ENCODE measurements at places on chromosomes 7 and 10.

- DNase-seq, result no peak
These were observed 101.5 kb upstream of the PODXL start for GRCh38 chr7:131657881-131658280.

- DNase-seq, result no peak
These were observed 645.2 kb upstream of the IGFBP3 start for GRCh38 chr7:46566097-46566774.

- peak; percentile 62 for DNase-seq
These were observed 146.0 kb downstream of the TNS3 start for GRCh38 chr7:47435889-47436312.

- DNase-seq, result no peak
These were observed 336.3 kb downstream of the GRID1 start for GRCh38 chr10:86030312-86030711.

DNA sequence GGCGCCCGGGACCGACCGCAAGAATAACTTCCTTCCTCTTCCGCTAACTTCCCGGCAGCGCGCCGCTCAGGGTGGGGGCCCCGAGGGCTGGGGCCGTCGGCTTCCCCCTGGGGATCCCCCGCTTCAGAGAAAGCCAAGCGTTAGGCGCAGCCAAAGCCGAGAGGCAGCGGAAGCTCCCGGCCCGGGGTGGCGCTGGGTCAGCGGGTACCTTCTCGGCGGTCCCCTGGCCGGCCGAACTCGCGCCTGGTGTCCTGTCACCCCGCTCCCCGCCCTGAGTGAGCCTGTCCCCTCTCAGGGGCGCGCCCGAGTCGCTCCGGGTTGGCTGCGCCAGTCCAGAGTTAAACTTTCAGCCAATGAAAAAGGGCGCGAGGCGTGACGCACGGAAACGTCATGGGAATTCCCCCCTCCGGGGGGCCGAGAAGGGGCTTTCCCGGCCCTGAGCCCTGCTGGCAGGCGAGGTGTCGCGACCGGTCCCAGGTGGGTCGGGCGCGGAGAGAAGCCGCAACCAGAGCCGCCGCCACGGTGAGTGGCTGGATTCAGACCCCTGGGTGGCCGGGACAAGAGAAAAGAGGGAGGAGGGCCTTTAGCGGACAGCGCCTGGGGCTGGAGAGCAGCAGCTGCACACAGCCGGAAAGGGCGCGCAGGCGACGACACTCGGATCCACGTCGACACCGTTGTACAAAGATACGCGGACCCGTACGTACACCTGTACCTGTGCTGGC is 1.3 kb upstream of the NFKB2 start:
- peak; percentile 49 for DNase-seq

DNA sequence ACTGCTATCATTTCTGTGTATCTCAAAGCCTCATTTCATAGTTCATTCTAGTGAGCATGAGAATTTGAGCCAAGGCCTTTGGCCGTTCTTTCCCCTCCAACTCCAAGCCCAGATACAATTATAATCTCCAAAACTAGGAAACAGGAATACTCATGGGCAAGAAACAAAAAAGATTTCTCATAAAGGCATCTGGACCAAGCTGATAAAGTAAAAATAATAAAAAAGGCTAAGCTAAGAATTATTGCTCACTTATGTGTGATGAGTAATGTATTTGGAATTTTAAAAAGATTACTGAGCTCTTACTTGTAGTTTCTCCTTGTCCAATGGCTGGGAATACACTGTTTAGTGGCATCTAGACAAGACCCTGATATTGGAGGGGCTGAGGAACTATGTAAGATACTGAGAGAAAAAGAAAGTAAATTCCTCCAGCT is 196.4 kb upstream of the POM121L12 start:
- DNase-seq, result no peak

DNA sequence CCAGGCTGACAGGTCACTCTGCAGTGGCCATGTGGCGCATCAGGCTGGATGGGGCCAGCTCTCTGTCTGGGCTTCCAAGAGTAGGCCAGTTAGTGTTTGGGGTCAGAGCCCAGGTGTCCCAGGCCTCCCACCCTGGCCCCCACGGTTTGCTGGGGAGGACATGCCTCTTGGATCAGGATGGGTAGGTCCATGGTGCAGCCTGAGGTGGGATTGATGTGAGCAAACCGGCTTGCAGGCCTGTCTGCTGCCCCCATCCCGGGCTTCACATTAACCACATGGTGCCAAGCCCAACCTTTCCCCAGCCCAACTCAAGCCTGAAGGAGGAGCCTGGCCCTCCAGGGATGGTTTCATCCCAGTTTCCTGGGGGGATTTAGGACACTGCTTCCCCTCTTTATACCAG is 39.2 kb downstream of the LDB3 start:
- no peak for DNase-seq

DNA sequence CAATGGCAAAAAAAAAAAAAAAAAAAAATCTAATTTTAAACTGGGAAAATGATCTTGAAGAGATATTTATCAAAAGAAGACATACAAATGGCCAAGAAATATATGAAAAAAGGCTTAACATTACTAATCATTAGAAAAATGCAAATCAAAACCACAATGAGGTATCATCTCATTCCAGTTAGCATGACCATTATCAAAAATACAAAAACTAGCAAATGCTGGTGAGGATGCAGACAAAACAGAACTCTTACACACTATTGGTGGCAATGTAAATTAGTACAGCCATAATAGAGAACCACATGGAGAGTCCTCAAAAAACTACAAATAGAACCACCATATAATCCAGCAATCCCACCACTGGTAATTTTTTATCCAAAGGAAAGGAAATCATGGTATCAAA is 489.6 kb downstream of the TNS3 start:
- DNase-seq, result no peak

DNA sequence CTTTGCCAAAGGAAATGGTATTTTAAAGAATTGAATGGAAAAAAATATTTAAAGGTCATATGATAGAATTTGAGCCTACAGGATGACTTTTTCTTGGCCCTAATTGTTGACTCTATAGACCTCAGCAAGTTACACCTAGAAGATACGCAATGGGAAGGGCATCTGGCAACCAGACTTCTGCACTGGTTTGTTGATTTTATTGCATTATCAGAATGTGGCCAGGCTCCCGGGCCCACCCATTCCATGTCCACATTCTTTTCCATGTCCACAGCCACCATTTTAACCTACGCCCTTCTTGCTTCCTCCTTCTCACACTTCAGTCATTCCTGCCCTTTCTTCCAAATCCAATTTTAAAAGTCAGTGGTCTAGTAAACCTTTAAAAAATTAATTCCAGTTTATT is 738.4 kb downstream of the SUGCT start:
- no peak for DNase-seq

DNA sequence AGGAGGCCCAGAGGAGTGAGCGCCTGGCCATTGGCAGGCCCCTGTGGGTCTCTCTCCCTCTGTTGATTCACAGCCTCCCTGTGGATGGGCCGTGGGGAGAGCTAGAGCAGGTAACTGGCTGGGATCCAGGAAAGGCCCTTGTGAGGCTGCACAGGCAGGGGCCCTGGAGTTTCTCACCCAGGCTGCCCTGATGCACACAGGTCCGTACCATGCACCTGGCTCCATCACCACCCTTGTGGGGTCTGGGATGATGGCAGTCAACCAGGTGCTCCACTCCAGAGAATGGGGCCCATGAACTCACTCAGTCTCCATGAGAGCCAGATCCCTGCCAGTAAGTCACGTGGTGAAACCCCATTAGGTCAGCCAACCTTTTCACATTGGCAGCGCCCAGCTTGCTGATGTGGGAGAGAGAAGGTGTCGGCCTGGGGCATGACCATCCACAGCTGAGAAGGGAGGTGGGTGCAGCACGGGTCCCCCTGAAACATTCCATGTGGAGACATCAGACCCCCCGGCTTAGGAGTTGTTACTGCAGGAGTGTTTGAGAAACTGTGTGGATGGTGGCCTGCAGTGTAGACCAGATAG is 320.8 kb downstream of the ADARB2 start:
- no peak for DNase-seq

DNA sequence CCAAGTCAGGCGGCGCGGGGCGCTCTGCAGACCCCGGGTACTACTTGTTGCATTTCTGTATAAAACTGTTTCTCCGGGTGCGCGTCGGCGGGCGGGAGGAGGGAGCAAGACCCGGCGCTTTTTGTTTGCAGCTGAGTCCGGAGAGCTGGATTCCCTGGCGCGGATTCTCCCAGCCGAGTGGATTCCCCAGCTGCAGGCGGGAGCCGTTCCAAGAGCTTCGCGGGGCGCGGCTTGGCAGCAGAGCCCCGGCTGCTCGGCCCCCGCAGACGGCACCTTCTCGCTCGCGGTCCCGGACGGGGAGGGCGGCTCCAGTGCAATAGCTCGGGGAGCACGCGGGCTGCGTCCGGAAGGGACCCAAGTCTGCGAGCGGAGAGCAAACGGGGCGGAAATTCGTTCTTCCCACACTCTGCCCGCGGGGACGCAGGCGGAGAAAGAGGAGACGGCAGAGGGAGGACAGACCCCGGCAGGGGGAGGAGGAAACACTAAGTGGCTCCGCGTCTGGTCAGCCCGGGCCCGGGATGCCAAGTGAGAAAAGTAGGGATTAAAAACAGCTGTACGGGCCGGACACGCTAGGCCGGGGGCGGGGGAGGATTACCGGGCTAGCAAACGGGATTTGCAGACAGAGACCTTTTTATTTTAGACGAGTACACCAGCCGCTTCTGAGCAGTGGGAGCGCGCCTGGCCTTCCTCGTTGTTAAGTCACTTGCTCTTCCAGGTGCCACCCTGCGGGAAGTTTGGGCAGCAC is at the start of gene TRIL:
TSS of gene TRIL (minus strand) at position 96 of the 745 bp plus-strand sequence. CDS start 284 bp downstream, outside the sequence.
- DNase-seq, result no peak

- no peak for DNase-seq
These were observed 284.5 kb upstream of the DKK1 start for GRCh38 chr10:52029628-52030027.

- peak; percentile 23 for DNase-seq
These were observed 1.4 kb downstream of the ETV1 start for GRCh38 chr7:13988065-13988464.

DNA sequence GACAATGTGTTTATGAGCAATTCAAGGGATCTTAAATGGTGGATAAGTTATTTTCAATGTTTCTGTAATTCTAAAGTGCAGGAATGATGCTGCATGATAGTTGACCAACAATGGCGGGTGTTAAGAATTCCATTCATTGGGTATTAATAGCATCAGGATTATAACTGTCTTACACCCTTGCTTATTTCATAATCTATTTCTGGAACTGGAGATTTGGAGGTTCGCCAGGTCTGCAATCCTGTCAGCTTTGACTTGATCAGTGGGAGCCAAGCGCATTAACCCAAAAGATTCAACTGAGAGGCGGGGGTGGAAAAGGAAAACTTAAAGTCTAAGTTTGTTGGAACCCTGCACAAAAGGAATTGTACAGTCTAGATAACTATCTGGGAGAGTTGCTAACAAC is 114.9 kb upstream of the ZEB1 start:
- no peak for DNase-seq

- DNase-seq, result no peak
These were observed 177.3 kb downstream of the KMT2E start for GRCh38 chr7:105191331-105191730.

- no peak for DNase-seq
These were observed 42.9 kb downstream of the TAX1BP1 start for GRCh38 chr7:27782849-27783248.

GRCh38 chr10:33869028-33869427 is 534.6 kb upstream of the NRP1 start:
- no peak for DNase-seq

DNA sequence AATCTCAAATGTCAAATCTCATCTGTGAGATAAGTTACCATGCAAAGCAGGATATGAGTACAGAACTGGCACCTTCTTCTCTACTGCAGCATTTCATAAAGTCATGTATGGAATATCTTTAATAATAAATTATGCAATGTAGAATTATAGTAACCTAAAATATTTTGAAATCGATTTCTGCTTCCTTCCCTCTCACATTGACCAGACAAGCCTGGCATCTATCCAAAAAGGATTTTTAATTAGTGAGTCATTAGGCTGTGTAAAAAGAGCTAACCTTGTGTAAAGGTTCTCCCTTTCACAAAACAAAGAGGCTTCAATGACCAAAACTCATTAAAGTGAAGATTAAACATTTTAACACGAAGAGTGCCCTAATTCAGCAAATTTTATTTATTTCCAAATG is 48.8 kb upstream of the EXOC6 start:
- DNase-seq, result no peak

- no peak for DNase-seq
These were observed 2.9 kb upstream of the CAV2 start for GRCh38 chr7:116496653-116497052.

GRCh38 chr10:31315453-31315852 is 3.6 kb upstream of the ZEB1 start:
- no peak for DNase-seq

- no peak for DNase-seq
These were observed 80.6 kb upstream of the NAMPT start for GRCh38 chr7:106365252-106366005.

DNA sequence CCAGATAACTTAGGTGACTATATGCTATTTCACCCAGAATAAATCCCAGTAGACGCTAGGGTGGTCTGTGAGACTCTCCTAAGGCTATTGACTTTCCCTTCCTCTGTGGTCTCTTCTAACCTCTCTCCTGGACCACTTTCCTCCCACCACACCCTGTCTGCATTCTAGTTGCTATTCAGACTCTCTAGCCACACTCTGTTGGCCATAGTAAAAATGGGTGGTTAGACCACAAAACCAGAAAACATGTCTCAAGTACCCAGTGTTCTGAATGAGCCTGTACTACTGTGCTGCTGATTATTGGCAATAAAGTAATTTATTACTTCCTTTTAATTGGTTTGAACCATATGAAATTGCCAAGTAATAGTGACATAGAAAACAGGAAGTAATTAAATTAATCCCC is 240.8 kb downstream of the KIF20B start:
- no peak for DNase-seq

- DNase-seq, result no peak
These were observed 11.5 kb downstream of the EGFR start for GRCh38 chr7:55030314-55030713.

DNA sequence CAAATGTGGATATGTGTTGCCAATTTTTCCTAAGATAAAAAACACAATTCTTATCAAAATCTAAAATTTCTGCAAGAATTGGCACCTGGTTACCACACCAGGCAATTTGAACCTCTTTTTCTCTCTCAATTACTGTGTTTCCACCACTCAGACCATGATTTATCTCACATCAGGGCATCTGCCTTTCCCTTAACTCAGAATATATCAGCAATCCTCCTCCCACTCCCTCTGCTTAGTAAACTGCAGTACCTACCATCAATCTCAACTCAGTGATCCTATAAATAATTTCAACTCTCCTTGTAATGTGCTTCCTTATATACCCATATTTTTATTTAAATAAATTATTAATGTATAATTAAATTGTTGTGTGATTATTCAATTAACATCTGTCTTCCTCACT is 212.3 kb upstream of the PCDH15 start:
- DNase-seq, result no peak

DNA sequence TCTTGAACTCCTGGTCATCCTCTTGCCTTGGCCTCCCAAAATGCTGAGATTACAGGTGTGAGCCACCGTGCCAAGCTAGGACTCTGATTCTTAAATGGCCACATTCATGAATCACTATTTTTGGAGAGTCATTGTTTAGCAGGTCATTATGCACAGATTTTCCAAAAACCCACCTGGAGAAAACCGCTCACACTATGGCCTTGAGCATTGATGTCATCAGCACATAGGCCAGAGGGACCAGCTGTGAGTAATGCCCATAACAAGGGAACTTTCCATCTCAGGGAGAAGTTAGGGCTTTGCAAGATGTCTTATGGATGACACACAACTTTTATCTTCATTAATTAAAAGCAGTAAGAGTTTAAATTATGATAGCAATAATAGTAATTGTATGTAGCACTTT is 86.4 kb upstream of the KIF5B start:
- DNase-seq, result no peak

- no peak for DNase-seq
These were observed 171.5 kb upstream of the TCF7L2 start for GRCh38 chr10:112778579-112778978.
